ENCODE measurements at places on chromosomes 4 and X.

DNA sequence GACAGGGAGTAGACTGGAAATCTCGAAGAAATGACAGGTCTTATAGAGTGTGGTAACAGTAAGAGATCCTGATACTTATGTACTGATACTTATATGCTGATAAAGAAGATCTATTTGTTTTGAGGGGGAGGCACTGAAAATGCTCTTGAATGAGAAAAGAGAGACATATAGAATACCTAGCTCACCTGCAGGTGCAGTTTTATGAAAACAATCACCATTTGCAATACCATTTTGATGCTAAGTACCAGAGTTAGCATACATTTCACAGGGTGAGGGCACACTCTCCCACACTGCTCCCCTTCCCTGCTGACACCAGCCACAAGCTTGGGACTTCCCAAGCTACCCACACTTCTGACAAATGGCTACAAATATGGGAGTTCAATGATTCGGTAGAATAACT is 1490.1 kb upstream of the IGFBP7 start:
- DNase-seq, result no peak

DNA sequence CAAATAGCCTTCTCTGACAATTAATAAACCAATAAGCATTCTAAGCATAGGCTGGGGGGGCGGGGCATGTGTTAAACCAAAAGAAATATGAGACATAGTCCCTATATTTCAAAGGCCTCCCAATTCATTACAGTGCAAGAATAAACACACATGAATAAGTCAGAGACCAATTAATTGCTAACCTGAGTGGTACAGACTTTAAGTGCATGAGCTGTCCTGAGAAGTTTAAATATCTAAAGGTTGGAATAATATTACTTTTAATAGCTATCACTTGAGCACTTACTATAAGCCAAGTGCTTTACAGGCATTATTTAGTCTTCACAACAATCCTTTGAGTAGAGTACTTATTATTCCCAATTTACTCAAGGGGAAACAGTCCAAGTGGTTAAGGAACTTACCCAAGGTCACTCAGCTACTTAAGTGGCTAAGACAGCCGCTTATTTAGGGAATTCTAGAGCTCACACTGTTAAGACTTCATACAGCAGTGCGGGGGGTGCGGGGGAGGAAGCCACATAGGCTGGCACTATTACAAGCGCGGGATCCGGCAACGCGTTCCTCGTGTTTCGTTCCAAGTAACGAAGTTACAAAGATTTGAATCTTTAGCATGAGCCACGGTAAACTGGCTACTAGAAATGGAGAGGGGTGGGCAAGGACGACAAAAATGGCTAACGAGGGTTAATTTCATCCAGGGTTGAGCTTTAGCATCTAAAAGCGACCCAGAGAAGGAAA is 1.4 kb downstream of the THOC2 start:
- no peak for DNase-seq

- DNase-seq, result no peak
Observed at GRCh38 chr4:78168029-78168428, 110.9 kb downstream of the FRAS1 start.

DNA sequence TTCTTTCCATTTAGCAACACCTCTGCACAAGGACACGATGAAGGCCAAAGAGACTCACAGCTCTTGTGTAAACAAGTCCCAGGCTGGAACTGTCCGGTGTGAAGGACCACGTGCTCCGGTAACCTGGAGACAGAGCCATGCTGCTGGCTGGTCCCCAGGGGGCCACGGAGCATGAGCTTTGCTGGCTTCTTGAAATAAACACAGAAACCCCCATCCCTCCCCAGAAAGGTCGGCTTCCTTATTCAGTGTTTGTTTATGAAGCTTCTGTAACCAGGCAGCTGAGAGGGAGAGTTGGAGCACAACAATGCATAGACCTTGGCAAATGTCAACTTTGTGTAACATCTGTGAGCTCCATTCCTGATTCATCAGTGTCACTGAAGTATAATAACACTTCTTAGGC is 109.4 kb downstream of the GPR143 start:
- DNase-seq, result no peak

DNA sequence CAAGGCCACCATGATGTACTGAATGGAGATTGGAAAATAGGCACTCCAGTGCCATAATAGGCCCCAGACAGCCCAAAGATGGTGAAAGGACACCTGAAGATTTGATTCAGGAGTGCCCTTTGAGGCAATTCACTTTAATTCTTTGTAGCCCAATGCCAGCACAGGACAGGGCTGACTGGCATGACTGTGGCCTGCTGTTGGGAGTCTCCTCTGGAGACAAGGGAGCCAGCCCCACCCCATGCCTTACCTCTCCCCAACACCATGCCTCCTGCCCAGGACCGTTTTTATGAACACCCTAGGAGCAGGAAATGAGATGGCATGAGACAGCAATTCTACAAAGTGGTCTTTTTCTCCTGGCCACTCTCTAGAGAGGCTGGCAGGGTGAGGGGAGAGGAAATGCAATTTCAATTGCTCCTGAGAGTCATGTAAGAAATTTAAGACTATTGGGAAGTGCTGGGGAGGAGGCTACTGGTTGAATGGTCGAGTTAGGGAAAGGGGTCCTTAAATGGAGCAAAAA is 94.2 kb upstream of the MAMLD1 start:
- DNase-seq, result no peak

DNA sequence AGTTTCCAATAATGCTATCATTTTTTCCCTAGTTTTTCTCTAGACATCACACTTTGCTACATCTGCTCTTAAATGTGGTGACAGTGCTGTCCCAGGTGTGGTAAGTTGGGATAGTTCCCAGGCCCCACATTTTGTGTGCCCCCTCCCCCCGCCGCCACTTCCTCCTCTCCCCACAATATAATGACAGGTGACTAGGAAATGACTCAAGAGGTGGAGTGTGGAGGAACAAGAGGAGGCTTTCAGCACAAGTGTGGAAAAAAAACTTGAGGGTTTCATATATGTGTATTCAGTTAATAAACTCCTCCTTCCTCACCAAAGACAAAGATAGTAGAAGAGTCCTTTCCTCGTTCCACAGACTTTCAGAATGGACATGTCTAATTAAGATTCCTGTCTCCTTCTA is 18.3 kb upstream of the IL21 start:
- DNase-seq, result no peak

DNA sequence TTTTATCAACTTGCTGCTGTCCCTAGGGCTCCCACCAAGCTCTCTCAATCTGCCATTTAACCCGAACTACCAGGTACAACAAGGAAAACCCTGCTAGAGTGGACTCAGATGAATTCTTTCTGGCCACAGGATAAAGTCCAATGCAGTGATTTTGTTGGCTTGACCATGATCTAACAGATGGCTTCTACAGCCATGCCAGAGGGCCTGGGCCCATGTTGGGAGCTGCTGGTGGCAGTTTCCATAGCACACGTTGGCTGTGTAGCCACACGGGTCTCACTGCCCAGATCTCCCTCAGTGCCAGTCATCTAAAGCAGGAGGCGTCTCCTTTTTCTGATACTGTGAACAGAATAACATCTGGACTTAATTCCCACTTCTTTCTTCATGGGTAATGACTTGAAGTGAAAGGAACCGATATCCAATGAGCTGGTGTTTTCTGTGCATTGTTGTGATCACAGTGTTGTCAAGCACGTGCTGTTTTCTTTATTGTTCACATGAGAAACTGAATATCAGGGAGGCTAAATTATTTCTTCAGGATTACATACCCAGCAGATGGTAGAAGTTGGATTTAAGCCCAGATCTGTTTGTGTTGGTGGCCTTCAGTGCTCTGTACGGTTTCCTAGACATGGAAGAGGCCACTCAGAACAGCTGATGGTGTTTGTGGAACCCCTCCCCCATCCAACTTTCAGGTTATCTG is 85.2 kb upstream of the CLCN4 start:
- DNase-seq, result no peak

DNA sequence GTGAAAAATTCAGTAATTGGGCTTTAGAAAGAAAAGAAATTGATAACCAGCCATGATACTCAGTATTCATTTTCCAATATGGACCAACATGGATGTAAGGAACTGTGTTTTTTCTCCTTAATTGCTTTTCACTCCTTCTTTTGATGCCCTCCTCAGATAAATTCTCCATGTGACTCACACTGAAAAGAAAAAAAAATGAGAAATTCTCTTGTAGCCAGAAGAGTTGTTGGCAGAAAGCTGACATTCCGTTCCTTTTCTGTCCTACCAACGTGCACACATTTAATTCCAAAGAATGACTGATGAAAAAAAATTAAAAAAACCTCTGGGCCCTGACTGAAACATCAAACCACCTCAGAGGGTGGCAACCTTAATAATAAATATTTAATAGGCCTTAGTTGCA is 153.1 kb downstream of the AMELX start:
- no peak for DNase-seq

DNA sequence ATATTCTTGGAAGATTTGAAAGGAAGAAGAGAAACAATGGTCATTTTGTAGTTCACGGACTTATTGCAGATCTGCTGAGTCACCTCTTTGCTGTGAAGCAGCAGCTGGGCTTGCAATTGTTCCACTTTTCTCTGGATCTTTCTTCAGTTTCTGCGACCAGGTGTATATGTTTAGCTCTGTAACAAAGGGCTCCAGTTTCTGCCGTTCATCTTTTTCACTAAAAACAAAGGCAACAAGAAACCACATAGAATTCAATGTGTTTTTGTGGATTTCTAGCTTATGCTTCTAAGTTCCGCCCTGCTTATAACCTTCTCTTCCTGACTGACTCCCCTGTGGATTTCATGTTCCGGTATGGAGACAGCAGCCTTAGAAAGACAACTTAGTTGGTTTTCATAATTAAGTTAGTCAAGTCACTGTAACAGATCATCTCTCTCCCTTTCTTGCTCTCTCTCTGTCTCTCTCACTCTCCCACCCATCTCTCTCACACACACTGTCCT is 121.6 kb upstream of the EPHA5 start:
- DNase-seq, result no peak

- DNase-seq, result no peak
Observed at GRCh38 chr4:181748581-181748980, 494.6 kb upstream of the TENM3 start.

GRCh38 chr4:184167576-184167975 is 50.1 kb downstream of the ENPP6 start:
- DNase-seq, result no peak

- DNase-seq, result no peak
Observed at GRCh38 chr4:159052315-159052714, 50.6 kb upstream of the RAPGEF2 start.

- DNase-seq, result no peak
Observed at GRCh38 chrX:136626237-136626636, 21.7 kb upstream of the CD40LG start.

GRCh38 chr4:87783781-87784180 is 15.6 kb upstream of the IBSP start:
- DNase-seq, result no peak

- DNase-seq, result no peak
Observed at GRCh38 chrX:29662759-29663503, 552.4 kb upstream of the MAGEB2 start.

DNA sequence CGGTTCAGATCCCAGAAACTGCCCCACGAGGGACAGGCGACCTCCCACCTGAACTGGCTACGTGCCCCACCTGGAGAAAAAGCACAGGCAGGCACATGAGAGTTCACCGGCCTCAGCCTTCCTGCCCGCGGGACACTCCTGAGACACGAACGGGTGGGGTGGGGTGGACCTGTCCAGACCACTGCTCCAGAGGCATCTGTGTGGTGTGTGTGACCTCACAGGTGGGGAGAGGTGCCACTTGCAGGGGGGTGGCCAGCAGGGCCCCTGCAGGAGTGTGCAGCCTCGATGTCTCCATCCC is 18.5 kb downstream of the NELFA start:
- DNase-seq, result no peak

DNA sequence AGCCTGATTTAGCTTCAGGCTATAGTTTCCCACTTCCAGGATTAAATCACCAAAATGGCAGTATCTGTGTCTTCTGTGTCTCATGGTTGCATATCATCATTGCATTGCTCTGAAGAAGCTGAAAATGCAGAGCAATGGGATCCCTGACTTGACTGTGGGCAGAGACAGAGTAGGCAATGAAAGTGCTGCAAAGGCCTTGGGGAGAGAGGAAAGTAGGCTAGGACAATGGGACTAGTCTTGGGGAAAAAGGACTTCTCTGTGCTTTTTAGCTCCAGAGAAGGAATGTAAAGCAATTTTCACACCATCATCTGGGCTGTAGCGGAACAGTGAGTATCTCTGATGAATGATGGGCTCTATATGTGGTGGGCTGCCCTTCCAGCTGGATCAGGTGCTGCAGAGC is 202.5 kb downstream of the LDB2 start:
- no peak for DNase-seq

- DNase-seq, result no peak
Observed at GRCh38 chr4:6731318-6731675, 15.3 kb downstream of the BLOC1S4 start.

- DNase-seq, result no peak
Observed at GRCh38 chr4:121454251-121454979, 73.6 kb upstream of the QRFPR start.

DNA sequence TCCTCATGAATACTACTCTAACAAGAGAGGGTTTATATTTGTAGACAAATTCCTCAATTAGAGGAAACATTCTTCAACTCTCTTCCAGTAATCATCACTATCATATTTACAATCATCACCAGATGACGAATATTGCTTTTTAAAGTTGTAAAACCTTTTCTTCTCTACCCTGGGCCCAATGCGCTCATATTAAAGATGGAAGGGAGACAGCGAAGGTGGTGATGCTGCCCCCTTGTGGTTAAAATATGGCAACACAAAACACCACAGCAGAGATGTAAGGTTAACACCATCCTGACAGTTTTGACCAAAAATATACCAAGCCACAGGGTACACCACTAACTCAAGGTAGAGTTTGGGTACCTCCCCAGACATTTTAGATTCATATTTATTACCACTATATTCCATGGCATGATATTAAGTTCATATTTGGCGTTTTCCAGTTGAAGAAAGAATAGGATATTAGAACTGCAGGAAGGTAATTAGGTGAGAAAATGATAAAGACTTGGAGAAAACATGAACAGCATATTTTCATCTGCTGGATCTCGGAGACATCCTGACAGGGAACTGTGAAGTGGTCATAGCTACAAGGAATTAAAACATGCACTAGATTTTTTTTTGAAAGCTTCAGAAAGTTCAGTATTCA is 72.8 kb downstream of the SLC9A7 start:
- DNase-seq, result no peak

DNA sequence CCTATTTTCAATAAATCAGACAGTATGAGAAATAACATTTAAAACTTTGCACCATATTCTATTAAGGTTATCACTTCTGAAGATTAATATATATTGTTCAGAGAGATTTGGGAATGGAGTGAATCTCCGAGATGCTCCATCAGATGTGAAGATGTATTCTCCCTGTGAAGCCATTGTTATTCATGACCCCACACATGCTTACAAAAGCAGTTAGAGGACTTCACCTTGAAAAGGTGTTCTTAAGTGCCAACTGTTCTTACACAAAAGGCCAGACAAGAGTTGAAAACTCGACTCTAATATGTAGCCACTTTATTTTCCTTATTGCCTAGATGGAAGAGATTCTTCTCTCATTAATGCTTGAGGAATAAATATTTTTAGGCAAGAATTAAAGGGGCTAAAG is 54.3 kb upstream of the NEIL3 start:
- no peak for DNase-seq

Measured in activated CD4-positive, alpha-beta T cell treated with anti-CD3 and anti-CD28 coated beads for 1 hour (primary cell).